ENCODE measurements at places on chromosomes 6 and 20.

- DNase-seq: no peak
These were observed 1.5 kb downstream of the SLC29A1 start for GRCh38 chr6:44224965-44225305.

DNA sequence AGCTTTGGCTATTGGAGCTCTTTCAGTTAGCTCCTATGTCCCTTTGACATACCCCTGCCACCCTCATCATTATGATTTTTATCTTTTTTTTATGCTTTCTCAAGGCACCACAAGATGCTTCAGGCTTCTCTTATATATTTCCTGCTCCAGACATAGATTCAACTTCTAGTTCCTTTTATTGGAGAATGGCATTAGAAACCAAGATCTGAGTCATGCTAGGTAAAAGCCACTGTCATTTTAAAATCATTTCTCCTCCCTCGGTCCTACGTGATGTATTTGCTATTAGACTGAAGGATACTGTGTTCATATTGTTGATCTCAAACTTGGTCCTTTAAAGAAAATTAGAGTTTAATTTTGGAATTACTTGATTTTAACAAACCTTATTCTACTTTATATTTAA is 8.3 kb downstream of the TENT5A start:
- DNase-seq: no peak

DNA sequence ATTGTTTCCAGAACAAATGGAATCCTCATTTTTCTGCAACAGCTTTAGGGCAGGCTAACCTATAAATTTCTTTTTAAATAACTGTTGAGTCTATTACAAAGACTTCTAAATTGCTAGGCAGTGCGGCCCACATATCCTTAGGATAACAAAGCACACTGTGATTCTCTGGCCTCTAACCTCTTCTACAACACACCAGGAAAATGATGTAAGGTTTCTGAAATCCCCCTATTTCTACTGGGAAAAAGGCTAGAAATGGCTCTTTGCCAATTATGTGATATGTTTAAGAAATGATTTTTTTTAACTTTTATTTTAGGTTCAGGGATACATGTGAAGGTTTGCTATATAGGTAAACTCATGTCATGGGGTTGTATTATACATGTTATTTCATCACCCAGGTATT is 17.3 kb upstream of the NT5E start:
- DNase-seq: no peak

DNA sequence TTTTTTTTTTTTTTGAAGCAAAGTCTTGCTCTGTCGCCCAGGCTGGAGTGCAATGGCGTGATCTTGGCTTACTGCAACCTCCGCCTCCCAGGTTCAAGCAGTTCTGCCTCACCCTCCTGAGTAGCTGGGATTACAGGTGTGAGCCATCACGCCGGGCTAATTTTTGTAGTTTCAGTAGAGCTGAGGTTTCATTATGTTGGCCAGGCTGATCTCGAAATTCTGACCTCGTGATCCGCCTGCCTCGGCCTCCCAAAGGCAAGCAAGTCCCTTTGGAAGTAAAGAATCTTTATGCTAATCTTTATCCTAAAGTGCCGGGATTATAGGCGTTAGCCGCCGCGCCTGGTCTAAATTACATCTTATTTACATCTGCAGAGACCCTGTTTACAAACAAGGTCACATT is 1.5 kb downstream of the PSMG4 start:
- DNase-seq: no peak

- DNase-seq: no peak
These were observed 749 bp downstream of the FRK start for GRCh38 chr6:116059713-116060571.

DNA sequence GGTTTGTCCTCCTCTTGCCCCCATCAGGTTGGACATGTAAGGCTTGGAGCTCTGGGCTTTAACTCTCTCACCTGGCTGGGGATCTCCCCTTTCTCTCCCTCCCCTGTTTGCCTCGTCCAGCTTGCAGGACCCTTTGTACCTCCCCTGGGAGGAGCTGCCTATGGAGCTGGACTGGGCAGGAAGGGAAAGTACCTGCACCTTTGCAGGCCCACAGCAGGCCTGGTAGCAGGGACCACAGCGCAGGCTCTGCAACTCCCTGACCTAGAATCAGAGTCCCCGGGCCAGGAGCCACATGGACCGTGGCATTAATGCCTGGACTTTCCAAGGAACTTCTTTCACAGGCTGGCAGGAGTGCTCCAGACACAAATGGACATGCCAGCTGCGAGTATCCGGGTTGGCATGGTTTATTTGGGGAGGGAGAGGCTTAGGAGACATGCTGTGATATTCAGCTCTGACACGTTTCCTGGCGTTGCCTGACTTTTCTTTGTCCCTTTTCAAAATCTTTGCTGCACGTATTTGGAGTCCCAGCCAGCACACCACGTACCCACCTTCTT is 268.5 kb upstream of the EXOC2 start:
- no peak for DNase-seq

Data from activated CD4-positive, CD25-positive, alpha-beta regulatory T cell (primary cell).